ENCODE measurements at places on chromosomes 4 and X.

- DNase-seq: no peak
These were observed 226.8 kb downstream of the STIM2 start for GRCh38 chr4:27087306-27088045.

DNA sequence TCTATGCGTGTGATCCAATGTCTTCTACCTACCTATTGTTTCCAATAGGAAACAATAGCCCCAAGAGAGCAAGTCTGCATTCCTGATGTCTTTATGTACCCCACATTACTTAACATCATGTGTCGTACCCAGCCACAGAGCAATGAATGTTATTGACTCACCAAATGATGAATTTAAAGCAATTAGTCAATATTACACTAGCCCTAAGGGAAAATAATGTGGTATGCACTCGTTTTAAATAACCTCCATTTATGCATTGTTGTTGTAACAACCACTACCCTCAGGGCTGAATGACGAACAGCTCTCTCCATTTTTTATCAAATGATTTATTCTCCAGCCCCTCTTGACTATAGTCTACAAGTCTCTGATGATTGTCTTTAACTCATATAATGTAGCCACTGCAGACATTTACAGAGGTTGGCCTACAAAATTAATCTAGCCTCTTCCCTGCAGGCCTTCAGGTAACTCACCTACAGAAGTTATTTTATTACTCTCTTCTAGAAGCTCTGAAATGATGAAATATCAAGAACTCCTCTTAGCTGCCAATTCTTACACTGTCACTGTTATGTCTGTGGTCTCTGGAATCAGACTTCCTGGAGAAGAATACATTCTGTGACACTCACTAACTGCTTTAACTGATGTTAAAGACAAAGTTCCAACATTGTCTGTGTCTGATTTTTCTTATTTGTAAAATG, 601.7 kb upstream of the GRIA3 start:
- no peak for DNase-seq

GRCh38 chrX:115709039-115709438, 148.1 kb downstream of the PLS3 start:
- no peak for DNase-seq

DNA sequence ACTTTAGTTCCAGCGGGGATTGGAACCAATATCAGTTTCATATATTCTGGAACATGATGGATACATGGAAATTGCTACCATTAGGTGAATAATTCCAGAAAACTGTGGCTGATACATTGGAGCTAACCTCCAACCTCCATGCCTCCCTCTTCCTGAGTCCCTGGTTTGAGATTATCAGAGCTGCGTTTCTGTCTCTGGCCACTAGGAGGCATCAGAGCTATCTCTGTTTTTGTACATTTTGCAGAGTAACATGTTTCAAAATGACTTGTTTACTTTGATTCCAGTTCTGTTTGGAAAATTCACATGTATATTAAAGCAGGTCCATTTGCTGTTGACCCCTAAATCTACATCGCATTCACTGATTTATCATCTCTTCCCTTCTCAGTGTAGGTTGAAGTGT, 2.4 kb upstream of the RAB40AL start:
- DNase-seq: no peak

DNA sequence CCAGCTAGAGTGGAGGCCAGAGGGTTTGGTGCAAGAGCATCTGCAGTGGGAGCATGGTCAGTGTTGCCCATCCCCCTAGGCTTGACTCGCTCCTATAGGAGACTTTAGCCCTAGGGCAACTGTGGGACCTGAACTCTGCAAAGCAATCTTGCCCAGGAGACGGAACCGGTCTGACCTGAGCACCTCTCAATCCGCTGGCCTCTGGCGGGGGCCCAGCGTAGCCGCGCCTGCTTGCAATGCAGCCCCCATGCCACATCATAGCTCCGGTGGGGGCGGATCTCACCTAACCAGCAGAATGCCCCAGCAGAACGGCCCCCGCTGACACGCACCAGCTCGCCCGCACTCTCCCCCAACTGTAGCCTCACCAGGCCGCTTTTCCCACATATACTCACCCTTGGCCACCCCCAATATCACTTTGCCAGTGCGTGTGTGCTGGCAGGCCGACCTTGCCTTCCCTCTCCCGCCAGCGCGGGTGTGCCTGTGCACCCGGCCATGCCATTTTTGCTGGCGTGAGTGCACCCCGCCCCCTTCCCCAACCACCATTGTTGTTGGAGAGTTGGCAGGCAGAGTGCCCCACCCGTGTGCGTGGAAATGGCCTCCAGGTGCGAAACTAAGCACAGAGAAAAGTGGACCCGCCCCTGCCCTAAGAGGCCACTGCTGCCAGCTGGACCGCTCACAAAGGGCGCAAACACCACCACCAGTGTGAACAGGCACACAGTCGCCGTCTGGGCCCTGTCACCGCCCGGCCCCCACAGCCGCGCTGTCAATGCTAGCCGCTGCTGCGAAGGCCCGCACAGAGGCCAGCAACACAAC, 5.8 kb downstream of the BEX4 start:
- DNase-seq: no peak

- no peak for DNase-seq
These were observed 715.9 kb downstream of the TECRL start for GRCh38 chr4:63693321-63693720.

DNA sequence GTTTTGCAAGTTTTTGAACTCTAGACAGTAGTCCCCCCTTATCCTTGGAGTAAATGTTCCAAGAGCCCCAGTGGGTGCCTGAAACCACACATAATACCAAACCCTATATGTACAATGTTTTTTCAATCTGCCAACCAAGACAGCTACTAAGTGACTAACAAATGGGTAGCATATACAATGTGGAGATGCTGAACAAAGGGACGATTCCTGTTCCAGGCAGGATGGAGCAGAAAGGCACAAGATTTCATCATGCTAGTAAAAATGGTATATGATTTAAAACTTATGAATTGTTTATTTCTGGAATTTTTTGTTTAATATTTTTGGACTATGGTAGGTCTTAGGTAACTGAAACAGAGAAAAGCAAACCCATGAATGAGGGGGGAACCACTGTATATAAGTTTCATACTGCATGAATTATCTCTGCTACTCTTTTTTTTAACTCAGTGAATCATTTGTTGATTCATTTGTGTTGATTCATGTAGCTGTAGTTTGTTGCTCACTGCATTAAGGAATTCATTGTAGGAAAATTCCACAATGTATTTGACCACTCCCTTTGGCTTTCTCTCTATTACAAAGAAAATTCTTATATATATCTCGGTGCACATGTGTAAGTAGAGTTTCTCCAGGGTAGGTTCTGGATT, 21.9 kb upstream of the ANXA3 start:
- no peak for DNase-seq

- DNase-seq: no peak
These were observed 31.0 kb upstream of the FGG start for GRCh38 chr4:154643493-154643892.

- peak; percentile 0 for DNase-seq
These were observed 31.2 kb downstream of the PHEX start for GRCh38 chrX:22063284-22063683.

DNA sequence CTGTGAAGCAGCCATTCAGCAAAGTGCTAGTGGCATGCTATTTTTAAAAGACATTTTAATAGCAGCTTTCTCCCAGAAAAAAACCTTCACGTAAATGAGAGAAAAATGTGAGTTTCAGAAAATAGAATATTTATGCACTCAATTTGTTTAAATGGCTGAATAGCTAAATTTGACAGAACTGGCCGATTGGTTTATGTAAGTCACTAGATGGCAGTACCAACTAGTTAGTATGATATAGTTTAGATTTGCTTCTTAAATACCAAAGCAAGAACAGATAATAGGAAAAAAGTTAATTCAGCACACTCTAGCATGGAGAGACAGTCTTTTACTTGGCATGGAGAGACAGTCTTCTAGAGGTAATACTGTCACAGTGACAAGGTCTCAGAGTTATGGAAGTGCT, 250.1 kb downstream of the SNCA start:
- DNase-seq: no peak

DNA sequence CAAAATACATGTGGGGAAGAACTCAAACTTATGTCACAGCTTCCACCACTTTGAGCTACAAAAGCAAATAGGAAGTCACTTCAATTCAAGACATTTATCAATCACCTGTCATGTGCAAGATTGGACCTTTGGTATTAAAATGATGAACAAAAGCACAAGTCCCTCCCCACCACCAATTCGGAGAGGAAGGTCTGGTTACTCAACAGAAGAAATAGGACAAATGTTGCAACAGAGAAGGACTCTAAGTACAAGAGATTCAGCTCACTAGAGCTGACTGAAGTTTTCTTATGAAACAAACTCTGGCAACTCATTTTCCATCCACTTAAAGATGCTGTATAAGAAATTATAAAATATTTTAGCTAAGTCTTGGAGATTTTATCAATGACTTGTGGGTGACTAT, 16.0 kb upstream of the MMRN1 start:
- no peak for DNase-seq

DNA sequence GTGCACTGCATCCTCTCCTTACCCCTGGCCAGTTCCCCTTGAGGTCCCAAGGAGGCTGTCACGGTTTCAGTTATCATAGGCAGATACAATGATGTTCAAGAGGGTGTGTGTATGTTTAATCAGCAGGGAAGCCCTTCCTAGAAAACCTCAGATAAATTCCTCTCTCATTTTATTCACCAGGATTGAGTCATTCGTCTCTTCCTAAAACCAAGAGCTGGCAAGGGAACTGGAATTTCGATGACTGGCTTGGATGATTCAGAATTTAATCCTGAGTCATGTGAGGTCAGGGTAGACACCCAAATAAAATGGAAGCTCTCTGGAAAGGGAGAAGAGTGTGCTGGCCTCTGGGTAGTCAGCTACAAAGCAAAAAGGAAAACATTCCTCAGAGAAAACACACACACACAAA, 106.2 kb upstream of the RAPGEF2 start:
- no peak for DNase-seq

DNA sequence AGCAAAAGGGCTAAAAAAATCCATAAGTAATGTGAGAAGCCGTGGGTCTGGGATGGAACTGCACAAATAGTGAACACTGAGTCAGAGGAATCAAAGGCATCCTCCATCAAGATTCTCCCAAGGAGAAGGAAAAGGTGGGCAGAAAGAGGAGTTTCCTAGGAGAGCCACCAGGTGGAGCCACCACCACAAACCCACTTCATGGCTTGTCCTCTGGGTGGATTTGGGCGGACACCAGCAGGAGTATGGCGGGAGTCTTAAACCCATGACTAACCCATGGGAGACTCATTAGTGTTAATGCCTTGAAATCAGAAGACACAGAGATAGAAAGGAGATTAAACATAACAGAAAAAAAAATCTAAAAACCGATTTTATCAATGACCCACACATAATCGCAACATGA, 147.7 kb downstream of the SH3KBP1 start:
- DNase-seq: peak; percentile 1

DNA sequence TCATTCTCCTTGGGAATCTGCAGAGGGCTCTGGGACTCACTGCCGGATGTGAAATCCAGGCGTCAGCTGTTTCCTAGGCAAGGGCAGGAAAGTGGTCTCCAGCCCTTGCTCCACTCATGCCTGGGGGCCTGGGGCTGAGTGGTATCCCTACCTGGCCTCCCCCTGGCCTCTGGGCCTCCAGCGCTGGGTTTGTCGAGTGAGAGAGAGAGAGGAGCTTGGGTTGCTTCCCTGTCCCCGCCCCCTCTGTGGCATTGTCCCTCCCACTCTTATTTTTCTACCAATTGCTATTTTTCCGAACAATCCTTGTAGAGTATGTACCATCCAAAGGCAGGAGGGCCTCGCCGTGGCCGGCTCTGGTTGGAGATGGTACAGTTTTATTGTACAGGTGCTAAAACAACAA, 53.1 kb downstream of the ELF4 start:
- DNase-seq: no peak

DNA sequence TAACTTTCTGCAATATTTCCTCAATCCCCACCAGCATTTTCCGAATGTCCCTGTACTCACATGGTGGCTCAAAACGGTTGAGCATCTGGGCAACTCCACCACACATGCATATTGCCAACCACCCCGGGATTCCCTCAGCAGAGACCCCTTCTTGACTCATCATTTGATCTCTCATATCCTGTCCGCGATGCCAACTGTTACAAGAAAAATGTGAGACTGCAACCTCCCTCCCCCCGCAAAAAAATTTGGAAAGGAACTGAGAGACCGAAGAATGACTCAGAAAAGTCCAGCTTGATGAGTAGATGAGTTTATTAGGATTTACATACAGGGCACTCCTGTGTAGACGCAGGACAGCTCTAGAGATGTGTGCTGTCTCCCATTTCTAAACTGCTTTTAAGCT, 561.4 kb downstream of the ZIC3 start:
- no peak for DNase-seq

DNA sequence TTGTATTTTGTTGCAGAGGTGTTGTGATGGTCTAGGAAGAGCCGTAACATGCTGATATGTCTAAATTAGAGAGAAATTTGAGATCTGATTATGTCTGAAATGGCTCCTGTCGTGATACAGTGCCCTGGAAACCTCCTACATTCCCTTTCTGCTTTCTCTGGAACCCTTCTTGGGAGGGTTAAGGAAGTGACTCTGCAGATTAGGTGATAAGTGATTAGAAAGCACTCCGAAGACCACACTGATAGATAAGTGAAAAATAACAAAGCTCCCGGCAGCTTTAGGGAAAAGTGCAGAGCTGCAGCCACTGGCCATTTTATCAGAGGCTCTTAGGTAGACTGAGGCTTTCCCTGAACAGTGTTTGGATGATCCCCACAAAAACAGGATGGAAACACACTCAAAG, 110.6 kb downstream of the MGST2 start:
- DNase-seq: no peak

- DNase-seq: no peak
These were observed 142.9 kb downstream of the CBR4 start for GRCh38 chr4:168867128-168867527.

DNA sequence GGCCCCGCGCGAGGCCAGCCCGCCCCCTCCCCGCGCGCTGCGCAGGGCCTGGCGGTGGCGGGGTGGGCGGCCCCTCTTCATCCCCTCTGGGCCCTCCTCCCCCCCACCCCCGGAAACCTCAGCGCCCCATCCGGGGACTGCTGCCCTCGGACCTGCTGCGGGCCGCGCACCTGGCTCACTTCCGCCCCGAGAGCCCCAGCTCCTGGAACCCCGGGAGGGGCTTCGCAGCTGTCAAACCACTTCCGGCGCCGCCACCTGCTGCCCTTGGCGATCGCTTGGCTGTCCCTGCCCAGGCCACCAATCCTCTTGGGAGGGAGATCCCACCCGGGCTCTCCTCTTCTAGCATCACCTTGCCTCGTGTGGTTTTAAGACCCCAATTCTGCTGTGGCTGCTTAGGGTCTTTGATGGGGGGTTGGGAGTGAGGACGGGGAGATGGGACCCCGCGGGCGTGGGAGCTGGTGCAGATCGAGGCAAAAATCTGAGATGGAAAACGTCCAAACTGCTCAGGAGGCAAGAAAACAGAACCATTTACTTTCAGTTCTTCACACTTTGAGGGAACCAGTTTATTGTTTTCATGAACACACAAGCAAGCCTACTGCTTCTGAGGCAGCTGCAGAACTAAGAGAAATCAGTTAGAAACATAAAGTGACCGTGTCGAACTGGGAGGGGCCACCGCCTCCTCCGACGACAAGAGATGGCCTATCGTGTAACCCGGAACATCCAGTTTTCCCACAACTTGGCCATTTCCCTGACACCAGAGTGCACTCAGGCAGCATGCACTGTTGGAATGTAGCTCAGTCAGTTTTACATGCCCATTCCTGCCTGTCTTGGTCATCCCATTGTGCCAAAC, 754 bp downstream of the MTMR1 start:
- DNase-seq: no peak
